GM06990 (cell line): ENCODE measurements at places on chromosomes 1 and 21.

DNA sequence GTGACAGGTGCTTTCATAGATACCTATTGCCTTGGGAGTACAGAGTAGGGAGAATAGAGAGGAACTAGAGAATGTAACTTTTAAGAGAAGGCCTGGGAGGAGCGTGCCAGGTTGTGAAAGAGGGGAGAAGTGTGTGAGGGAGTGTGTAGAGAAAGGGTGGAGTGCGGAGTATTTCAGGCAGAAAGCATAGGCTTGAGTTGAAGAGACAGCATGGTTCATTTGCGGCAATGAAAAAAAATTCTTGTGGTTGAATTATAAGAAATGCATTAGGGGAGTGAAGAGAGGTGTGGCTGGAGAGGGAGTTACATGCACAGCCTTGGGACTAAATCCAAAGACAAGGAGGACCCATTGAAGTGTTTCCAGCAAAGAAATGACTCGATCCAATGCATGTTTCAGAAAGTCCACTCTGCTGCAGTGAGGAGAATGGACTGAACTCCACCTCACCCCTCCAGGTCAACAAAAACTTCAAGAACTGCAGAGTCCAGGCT, 81.7 kb upstream of the ADAM30 start:
- DNase-seq: no peak

GRCh38 chr1:54379555-54380289, 26.5 kb downstream of the SSBP3 start:
- DNase-seq: no peak

- DNase-seq: no peak
Observed at GRCh38 chr1:107777664-107778047, 187.3 kb downstream of the VAV3 start.

DNA sequence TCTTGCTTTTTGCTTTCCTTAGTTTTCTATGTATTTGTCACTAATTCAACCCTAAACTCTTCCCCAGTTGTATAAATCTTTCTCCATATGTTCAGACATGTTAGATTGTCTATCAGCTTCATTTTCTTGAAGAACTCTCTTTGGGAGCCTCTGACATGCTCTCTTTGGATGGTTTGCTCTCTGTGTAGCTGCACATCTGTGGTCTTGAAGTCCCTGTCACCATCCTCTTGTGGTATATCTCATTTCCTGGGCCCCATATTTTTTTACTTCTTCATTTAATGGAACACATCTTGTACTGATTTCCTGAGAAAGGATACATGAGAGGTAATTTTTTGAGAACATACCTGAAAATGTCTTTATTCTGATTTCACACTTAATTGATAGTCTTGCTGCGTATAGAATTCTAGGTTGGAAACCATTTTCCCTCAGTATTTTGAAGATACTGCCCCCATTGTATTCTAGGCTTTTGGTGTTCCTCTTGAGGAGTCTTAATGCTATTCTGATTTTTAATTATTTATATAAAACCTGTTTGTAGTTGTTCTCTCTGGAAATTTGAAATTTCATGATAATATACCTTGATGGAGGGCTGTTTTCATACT, 72.6 kb downstream of the ST3GAL3 start:
- DNase-seq: no peak

GRCh38 chr1:92365378-92366039, 66.7 kb downstream of the RPAP2 start:
- no peak for DNase-seq
